Germinal center (tissue), 1 donor: ENCODE measurements at places on chromosomes 6 and 20.

DNA sequence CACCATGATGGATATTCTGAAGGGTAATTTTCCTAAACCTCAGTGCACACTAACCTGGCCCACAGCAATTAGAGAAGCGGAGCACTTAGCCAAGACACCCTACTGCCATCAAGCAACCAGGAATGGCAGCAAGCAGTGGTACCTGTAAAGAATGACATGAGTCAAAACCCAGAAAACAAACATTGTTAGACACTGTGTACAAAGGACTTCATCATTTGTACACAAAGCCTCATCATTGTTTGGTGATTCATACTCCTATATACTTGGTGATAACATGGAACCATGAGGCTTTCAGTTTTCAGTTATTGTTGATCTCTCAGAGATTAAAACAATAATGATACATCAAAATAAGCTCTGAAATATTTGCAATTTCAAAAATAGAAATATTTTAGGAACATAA, 74.6 kb downstream of the MLIP start:
- DNase-seq: no peak

DNA sequence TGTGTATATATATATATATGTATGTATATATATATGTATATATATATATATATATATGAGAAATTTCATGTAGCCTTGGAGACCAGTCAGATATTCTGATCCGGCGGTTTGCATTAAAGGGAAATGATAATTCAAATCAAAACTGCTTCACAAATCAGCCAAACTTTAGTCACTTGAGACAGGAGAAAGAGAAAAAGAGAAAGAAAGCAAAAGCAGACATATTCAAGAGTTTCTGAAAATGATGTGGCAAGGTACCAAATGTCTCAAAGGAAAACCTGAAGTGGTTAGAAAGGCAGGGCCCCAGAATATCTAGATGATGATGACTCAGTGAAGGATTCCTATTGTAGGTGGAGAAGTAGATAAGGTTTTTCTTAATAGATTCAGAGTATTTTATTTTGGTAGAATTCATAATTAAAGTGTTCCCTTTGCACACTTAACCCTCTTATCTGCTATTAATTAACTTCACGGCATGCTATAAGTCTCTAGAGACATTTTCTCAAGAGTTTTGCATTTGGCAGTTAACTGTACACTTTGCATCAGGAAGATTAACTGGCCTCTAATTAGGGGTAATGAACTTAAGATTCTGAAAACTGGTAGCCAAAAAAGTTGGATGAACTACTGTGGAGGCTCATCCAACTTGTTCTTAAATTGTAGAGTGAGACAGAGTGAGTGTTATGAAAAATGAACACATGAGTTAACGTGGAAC, 50.1 kb upstream of the ASF1A start:
- DNase-seq: no peak

DNA sequence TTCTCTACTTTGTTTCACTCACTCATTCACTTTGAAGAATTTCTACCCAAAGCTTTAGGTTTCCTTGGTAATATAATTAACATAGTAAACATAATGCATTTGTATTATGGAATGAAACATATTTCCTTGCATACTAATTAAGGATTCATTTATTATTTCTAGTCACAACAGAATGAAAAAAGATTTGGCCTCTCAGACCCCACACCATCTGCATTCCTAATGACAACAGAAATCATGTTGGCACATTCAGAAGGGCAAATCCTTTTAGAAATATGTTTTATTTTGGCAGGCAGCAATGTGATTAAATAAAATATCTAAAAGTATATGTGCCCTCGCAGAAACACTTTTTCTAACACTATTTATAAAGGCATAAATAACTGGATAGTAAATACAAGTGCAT, 163.4 kb downstream of the HTR1B start:
- no peak for DNase-seq

DNA sequence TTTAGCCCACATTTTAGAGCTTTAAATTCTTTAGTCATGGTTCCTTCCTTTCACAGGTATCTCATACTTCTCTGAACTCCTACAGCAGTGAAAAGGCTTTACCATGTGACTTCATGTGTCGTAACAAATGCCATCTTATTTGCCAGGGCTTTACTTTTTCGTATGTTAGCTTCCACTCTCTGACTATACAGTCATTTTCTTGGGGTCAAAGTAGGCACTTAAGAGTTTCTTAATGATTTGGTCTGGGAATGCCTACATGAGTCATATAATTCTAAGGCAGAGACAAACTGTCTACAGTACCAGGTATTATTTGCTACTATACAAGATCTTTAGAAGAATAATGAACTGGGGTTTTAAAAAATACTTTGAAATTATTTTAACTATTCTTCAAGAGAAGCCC, 15.0 kb downstream of the RAB23 start:
- no peak for DNase-seq

GRCh38 chr6:3813150-3813780, 35.9 kb upstream of the FAM50B start:
- no peak for DNase-seq

- no peak for DNase-seq
These were observed 32.7 kb upstream of the MAP7 start for GRCh38 chr6:136582711-136583471.

DNA sequence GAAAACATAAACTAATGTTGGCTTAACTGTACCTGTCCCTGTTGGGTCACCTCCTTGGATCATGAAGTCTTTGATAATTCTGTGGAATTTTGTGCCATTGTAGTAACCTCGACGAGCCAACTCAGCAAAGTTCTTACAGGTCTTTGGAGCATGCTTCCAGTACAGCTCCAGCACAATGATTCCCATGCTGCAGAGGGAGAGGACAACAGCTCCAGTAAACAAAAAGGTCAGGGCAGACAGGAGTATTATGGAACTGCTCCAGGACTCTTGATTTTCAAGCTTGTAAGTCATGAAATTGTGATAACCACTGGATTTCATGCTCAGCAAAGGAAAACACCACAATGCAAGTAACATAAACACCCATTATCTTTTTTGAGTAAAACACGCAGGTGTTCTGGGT, 2.9 kb downstream of the PPIL1 start:
- no peak for DNase-seq

- no peak for DNase-seq
These were observed 134.0 kb upstream of the RREB1 start for GRCh38 chr6:6973721-6974120.

DNA sequence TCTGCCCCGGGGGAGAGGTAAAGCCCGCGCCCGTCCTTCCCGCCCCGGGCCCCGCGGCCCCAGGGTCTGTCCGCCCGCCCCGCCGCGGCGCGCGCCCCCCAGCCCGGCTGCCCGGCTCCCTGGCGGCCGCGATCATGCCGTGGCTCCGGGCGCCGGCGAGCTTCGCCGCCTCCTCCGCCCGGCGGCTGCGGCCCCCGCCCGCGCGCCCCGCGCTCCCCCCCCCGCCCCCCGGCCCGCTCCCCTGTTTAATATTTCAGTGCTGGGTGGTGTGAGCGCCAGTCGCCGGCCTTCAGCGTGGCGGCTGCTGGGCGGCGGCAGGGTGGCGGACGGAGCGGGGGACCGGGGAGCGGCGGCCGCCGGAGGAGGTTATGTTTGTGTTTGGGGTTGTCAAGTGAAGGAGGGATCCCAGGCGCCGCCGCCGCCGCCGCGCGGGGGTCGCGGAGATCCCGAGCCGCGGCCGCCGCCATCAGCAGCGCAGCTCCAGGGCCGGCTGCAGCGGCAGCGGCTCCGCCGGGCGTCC, at the start of gene HIVEP1:
Gene HIVEP1, plus strand, starts transcription at position 275 of the 520 bp plus-strand sequence. CDS start 3,317 bp downstream, outside the sequence.
- DNase-seq: no peak

DNA sequence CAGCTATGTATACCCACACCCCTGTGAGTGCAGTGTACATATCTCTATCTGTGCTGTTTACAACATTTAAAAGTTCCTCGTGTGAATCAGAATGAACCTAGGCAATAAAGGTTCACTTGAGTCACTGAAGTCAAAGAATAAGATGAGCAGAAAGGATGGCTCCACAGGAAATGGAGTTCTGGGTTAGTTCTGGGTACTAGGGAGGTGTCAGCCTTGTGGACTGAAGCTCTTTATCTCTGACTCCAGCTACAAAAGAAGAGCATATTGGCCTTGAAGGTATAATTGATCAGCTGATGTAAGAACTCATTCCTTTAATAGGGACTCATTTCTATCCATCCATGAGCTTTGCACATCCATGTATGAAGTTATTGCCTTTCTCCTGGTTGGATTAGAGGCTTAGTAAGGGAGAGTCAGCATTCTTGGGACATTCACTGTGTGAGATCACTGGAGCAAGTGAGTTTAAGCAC, 73.9 kb upstream of the BACH2 start:
- DNase-seq: no peak

- no peak for DNase-seq
These were observed 9.8 kb downstream of the SPATS1 start for GRCh38 chr6:44352259-44352658.

- no peak for DNase-seq
These were observed 50.4 kb upstream of the MAP3K7 start for GRCh38 chr6:90637320-90637719.

GRCh38 chr6:167797011-167797471, 29.7 kb upstream of the AFDN start:
- DNase-seq: no peak

DNA sequence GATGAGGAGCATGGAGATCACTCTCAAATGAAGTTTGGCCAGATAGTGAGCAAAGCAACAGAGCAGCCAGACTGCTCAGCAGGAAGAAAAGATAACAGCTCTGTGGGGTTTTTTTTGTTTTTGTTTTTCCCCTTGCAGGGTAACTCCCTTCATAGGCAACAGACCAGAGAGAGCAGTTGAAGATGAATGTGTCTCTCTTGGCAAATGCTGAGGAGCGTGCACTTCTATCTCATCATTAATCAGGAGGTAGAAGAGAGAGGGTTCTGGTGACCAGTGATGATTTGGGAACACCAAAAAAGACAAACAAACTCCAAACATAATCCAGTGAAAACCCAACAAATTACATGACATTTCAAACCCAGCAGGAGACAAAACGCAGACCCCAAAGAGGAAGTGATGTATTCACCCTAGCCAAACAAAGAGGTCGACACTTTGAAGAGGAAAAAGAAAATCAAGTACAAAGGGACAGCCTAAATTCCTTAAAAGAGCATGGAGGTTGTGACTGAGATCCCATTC, 66.2 kb upstream of the RREB1 start:
- DNase-seq: no peak

DNA sequence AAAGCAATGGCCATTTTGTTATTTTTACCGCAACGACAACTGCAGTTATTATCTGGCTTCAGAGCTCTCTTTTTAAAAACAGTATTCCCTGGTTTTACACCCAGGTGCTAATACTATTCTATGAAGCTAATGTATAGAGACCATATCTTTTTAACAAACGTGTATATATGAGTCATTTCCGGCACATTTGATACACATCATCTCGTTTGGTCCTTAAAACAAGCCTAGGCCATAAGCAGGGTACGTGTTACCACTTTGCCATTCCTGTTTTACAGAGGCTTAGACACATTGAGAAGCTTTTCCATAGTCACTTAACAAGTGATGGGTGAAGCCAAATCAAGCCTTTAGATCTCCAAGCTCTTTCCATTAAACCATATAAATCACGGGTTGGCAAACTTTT, 5.5 kb downstream of the TRAF3IP2 start:
- DNase-seq: no peak

DNA sequence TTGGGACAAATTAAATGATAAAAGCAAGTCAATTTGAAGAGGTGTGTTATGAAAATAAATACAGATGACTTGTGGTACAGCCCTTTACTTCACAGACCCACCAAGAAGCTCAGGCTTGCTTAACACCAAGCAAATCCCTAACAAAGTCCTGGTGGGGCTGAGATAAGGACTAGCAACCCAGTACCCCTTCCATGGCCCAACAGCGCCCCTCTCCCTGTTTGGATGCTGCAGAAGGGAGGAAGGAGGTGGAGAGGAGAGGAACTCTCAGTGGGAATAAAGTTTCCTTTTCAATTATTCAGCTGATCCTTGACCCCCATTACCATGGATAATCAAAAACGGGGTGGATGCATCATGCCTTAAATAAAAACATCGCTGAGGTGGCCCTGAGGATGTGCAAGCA, 4.5 kb upstream of the ZNF831 start:
- no peak for DNase-seq

- DNase-seq: no peak
These were observed 17.6 kb upstream of the GATA5 start for GRCh38 chr20:62493253-62493885.

GRCh38 chr20:15240801-15241200, 903.4 kb upstream of the FLRT3 start:
- DNase-seq: no peak

DNA sequence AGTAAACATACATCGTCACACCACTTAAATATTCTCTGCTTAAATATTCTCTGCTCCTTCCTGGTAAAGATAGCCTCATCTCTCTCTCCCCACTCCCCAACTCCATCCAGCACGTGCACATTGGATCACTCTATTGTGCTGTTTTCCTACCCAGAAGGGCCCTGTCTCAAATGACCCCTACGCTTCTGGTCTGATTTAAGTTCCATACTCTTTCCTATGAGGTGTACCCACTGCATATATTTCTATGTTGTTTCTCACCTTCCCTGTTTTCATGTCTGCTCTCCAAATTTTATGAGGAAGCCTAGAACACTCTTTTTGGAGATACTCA, 53.7 kb downstream of the HFE start:
- no peak for DNase-seq

GRCh38 chr6:112007805-112008204, 46.1 kb upstream of the CCN6 start:
- no peak for DNase-seq

- no peak for DNase-seq
These were observed 136.6 kb downstream of the SYNDIG1 start for GRCh38 chr20:24605937-24606455.

DNA sequence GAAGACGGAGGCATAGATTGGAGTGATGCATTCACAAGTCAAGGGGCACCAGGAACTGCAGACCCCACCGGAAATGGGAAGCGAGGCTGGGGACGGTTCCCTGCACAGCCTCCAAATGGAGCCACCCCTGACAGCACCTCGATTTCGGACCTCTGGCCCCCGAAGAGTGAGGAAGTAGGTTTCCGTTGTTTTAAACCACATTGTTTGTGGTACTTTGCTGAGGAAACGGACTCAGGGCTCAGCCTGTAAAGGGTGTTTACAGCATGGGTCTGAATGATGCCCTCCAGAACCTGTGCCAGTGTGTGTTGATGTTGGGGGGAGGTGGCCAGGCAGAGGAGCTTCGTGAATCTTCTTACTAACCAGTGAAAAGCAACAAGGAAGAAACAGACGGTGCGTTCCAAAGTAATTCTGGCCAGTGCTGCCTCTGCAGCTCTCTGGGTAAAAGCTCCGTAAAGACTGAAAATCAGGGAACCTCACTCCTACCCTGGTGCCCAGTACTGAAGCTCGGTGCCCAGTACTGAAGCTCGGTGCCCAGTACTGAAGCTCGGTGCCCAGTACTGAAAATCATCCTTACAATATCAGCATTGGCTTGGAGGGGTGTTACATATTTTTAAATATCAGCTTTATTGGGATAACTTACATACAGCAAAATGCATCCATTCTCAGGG, 30.1 kb upstream of the CCR6 start:
- DNase-seq: no peak

DNA sequence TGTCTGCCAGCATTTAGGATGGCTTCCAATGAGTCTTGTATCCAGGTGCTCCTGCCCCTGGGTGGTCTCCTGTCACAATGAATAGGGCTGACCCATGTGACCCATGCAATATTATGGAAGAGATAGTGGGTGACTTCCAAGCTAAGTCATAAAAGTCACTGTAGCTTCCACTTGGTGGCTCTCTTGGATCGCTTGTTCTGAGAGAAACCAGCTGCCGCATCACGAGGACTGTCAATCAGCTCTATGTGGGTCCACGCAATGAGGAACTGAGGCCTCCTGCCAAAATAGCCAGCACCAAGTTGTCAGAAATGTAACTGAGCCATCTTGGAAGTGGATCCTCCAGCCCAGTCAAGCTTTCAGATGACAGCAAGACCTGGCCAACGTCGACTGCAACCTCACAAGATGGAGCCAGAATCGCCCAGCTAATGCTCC, 14.9 kb upstream of the MATN4 start:
- peak; percentile 48 for DNase-seq
